Hepatocyte (in vitro differentiated cells): ENCODE measurements at places on chromosomes 3 and 15. TPM values are rescaled to one million over a fixed set of nuclear protein-coding genes. Genes with fewer than 3 reads are reported as not detected.

DNA sequence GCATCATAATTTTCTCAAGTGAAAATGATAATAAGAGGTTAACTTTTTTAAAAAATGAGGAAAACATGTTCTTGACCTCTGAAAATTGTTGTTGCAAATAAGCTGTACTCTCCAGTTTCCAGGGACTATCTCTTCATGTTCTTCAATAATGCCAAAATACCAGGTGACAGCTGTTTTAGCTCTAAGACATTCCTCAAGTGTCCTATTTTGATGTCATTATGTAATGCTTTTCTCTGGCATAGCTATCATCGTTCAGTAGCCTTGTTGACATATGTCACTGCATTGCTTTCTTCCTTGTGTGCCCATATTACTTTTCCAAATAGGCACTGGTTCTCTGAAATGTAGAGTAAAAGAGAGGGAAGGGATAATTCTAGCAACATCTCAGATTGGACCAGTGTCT, 5.7 kb upstream of the FILIP1L start:
- no peaks in the 10 kb centered on the region for H3K4me1 ChIP-seq
- DNase-seq = no peak
- no peak overlapping the region for H3K4me3 ChIP-seq
- H3K27me3 ChIP-seq = no peaks in the 10 kb centered on the region
- H3K27ac ChIP-seq = no peak overlapping the region

GRCh38 chr3:171393032-171393744, 67.0 kb downstream of the TNIK start:
- H3K27me3 ChIP-seq = no peaks in the 10 kb centered on the region
- H3K4me1 ChIP-seq = peaks cover 6% of the 10 kb centered on the region
- no peak overlapping the region for H3K4me3 ChIP-seq

DNA sequence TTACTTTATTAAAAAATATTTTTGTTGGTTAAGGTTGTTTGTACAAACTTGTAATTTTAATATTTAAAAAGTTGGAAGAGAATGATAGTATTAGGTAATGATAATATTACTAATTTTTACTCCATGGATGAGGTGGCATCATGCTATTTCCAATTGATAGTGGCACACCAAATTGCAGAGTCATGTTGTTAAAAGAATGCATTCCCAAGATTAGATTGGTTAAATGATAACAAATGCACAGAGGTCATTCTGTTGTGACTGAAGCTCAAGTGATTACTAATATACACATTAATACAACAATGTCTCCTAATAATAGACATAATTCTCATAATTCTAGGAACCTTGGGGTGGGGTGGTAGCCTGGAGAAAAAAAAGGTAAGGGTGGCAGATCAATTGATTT, 73.2 kb upstream of the ZBED2 start:
- no peaks in the 10 kb centered on the region for H3K4me1 ChIP-seq
- no peak overlapping the region for H3K4me3 ChIP-seq
- H3K27ac ChIP-seq = no peak overlapping the region

FSIP1 gene
- total RNA-seq = 0.56 and 0.60 TPM in 2 replicates

DNA sequence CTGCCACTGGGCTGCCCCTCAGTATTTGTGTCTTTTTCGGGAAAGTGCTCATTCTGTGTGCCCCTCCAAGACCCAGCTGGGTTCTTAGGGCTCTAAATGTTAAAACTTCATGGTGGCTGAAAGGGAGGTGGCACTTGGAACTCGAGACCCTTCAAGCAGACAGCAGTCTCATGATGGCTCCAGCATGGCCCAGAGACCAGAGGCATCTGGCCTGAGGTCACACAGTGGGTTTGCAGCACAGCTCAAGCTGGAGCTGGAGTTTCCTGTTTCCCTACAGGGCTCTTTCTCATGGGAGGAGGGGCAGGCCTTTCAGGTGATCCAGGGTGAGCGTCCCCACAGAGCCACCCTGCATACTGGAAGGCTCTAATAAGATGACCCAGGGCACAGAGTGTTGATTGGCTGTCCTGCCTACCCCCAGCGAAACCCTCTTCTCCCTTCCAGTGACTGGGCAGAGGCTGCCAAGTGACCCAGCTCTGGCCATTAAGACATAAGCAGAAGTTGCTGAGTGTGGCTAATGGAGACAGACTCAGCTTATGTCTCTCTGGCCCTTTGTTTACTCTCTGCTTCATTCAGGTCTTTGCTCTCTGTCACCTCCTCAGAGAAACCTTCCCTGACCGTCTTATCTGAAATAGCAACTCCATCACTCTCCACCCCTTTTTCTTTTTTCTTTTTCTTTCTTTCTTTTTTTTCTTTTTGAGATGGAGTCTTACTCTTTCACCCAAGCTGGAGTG, 166.6 kb upstream of the SMAD3 start:
- DNase-seq = no peak
- H3K27ac ChIP-seq = no peak overlapping the region
- H3K4me1 ChIP-seq = peaks cover 5% of the 10 kb centered on the region
- H3K36me3 ChIP-seq = no peaks in the 10 kb centered on the region

- H3K27ac ChIP-seq = no peak overlapping the region
- no peak overlapping the region for H3K4me3 ChIP-seq
- no peaks in the 10 kb centered on the region for H3K4me1 ChIP-seq
Observed at GRCh38 chr15:24684313-24684712, 8.7 kb downstream of the NPAP1 start.
